ENCODE measurements at places on chromosomes 6 and 20.

DNA sequence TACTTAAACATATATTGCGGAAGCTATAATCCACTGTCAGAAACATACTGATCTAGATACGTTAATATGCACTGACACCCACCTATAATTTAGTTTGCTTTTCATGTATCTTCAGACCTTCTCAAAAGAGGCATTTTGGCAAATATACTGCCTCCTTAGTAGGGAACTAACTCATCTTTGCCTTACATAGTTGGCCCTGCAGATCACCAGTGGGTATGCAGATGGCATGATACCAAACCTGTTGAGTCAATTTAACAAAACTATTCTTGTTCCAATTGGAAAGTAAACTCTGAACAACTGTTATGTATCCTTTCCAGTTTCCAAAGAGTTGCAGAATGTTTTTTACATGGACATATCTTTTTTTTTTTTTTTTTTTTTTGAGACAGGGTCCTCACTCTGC lies 35.6 kb upstream of the TBC1D20 start:
- no peak for DNase-seq

- DNase-seq: no peak
Measured at GRCh38 chr6:89281779-89282246, 33.3 kb downstream of the GABRR2 start.

DNA sequence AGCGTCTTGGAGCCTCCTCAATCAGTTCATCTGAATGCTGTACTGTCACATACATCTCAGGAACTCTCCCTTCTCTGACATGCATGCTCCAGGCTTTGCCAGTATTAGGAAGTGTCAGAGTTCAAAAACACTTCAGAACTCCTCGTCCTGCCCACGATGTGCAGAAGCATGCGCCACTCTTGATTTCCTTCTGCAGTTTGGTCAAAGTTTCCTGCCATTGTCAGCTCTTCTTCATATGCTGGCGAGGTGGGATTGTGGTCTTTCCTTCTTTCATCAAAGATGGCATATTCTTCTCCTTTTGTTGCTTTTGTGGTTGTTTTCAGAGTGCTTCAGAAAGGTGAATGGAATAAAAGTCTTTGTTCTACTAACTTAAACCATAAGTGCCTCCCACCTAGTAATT lies 21.0 kb downstream of the SLC13A3 start:
- no peak for DNase-seq

- DNase-seq: no peak
Measured at GRCh38 chr6:119200512-119201175, 122.2 kb upstream of the FAM184A start.

- no peak for DNase-seq
Measured at GRCh38 chr6:148629181-148629580, 117.6 kb upstream of the UST start.
